Thymus (tissue), 14 donors: ENCODE measurements at places on chromosomes 3 and 15. TPM values are rescaled to one million over a fixed set of nuclear protein-coding genes. Genes with fewer than 3 reads are reported as not detected.

GP5 gene
- 0.64 TPM for polyA plus RNA-seq

DLEC1 gene
- 0.52 TPM for polyA plus RNA-seq

ITPKA gene
- polyA plus RNA-seq, result 0.66 TPM

INKA1 gene
- polyA plus RNA-seq, result 5.2 TPM

ZCWPW2 gene
- 1.4 TPM for polyA plus RNA-seq

TRIM71 gene
- polyA plus RNA-seq, result 0.09 TPM
